ENCODE measurements at places on chromosomes 12 and 14.

DNA sequence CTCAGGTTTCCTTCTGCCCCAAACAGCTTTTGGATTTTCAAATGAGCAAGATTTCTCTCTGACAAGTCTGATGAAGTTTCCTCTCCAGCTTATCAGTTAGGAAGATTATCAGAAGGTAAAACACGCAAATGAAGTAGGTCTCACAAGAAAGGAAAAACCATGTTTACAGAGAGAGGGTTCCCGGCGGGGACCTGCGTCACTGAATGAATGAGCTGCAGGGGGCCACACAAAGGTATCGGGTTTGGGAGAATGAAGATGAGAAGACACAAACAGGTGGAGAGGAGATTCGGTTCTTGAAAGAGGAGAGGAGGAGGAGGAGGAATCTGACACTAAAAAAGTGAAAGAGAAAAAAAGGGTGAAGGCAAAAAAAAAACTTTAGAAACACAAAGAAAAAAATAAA, 208.6 kb downstream of the CALM1 start:
- DNase-seq = no peak

DNA sequence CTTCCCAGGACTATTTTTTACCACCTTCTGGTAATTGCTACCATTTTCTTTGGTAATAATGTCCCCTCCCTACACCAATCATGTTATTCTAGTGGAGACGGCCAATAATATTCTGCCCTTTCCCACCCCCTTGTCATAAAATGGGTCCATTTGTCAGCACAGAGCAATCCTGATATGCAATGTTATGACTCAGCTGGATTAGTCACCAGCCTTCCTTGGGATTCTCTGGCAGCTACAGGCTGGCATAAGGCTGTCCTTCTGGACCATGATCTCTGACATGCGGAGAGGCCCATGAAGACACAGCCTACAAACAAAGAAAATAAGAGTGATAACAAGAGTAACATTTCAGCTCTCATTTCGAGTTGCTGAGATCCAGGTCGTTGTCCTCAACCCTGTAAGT, 222.0 kb upstream of the CPNE8 start:
- no peak for DNase-seq

- DNase-seq = no peak
Observed at GRCh38 chr12:88445705-88446394, 134.4 kb downstream of the KITLG start.

GRCh38 chr12:122371475-122372045, 50.9 kb downstream of the CLIP1 start:
- no peak for DNase-seq

DNA sequence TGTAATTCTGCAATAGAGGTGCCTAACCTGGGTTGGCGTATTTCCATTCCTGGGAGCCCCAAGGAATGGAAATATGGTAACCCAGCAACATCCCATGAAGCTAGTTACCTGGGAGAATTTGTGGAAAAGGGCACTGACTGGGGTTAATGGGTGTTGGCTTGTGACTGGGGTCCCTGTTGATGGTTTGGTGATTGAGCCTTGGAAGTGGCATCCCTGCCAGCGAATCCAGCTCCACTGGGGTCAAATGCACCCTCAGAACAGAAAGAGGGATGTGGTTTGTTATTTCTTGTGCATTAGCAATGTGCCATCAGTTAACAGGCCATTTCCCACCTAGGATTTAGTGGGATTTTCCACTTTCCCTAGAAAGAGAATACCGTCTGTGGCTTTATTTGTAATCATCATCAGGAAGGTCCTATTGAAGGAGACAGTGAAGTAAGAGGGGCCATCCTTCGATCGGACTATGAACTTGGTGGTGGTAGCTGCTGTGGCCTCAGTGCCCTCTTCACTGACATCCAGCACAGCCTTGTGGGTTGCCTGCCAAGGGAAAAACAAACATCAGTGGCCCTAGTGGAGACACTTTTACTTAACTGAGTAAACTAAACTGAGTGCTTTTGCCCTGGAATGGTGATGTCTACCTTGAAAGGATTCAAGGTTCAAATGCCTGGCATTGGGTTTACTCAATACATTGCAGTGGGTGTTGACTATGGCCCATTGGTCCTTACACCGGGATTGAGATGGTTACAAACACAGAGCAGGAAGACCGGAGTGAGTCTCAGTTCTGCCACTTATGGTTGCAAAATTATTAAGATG, 10.4 kb upstream of the SERPINA11 start:
- DNase-seq = no peak

DNA sequence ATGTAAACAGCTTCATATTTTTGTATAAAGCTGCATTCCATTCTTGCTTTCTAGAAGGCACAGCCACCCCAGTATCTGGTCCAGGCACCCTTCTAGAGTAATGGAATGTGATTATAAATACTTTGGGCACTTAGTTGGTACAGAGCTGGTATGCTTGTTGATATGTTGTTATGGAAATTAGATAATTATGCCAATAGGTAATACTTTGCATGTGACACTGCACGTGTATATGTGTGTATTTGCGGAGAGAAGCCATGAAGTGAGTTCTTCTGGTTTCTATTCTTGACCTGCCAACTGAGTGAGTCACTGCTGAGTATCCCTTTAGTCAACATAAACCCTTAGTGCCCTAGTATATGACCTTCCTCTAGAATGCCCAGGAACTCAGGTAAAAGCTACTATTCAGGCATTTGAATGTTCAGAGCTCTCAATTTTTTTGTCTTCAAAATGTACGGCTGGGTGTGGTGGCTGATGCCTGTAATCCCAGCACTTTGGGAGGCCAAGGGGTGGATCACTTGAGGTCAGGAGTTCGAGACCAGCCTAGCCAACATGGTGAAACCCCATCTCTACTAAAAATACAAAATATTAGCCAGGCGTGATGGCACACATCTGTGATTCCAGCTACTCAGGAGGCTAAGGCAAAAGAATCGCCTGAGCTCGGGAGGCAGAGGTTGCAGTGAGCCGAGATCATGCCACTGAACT, 6.2 kb upstream of the TCP11L2 start:
- no peak for DNase-seq

- DNase-seq = no peak
Observed at GRCh38 chr12:131507881-131508280, 203.0 kb upstream of the SFSWAP start.

- DNase-seq = no peak
Observed at GRCh38 chr14:42004321-42004720, 397.6 kb downstream of the LRFN5 start.

DNA sequence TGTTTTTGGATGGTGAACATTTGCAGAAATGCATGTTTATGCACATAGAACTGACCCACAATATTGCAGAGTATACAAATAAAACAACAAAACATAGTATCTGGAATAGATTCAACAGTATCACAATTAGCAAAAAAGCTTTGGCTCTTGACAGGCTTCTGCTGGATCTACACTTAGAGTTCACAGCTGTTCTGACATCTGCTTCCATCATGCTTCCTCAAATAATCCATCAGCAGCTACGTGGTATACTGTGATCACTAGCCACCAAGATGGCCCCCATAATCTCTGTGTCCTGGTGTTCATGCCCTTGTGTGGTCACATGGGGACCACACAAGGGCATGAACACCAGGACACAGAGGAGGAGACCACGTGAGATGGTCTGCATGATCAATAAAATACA, 166.6 kb upstream of the CCDC198 start:
- DNase-seq = no peak

DNA sequence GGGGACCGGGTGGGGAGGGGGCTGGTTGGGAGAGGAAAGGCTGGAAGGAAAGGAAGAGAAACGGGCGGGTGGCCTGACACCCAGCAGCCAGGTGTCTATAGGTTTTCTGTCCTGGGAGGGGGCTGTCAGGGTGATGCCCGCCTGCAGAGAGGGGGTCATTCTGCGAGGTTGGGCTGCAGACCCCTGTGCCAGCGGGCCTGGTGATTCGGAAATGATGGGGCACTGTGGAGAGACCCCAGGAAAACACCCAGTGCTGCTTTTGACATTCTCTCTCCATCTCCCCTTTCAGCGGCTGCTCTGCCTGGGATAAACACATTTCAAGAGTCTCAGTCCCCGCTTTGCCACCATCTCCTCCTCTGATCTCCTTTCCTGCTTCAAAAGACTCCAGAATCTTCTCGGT, 168.5 kb upstream of the RTL1 start:
- no peak for DNase-seq

GRCh38 chr12:94593822-94594442, 56.4 kb downstream of the TMCC3 start:
- no peak for DNase-seq

- no peak for DNase-seq
Observed at GRCh38 chr14:54606631-54607133, 39.8 kb downstream of the SAMD4A start.

GRCh38 chr14:65351493-65352194, 60.9 kb upstream of the FUT8 start:
- DNase-seq = no peak

GRCh38 chr12:90924406-90924805, 30.6 kb downstream of the CCER1 start:
- no peak for DNase-seq

DNA sequence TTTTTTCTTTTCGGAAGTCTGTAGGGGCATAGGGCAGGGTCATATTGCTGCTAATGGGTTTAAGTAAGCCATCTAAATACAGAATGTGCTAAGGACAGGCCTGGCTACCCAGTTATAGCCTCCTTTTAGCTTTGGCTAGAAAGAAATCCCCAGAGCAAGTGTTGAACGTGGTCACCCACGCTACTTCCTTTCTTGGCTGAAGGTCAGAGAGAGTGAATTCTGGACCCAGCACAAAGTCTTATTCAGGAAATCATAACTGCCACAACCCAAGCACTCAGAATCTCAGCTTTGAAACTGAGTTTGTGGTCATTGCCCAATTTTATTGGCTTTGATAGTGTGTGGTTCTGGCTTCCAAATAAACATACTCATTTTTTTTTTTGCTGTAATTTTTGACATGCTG, 542.1 kb upstream of the ATP2B1 start:
- no peak for DNase-seq

DNA sequence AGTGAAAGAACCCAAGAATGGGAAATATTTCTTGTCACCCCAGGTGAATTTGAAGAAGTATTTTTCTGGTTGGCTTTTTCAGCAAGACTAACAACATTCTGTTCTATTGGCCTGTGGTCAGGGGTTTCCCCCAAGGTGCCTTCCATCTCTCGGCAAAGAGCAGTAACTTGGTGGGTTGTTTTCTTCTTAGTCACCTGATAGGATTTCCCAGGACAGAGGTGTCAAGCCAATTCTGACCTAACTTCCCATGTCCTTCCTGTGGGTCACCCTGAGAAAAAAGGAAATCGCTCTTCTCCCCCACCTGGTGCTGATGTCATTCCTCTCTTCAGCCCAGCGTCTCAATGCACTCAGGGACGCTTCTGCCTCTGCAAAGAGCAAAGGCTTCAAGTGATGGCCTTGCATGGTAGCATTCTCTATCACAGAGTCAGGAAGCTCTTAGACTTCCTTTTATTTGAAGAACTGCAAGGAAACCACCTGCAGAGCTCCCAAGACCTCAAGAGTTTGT, 16.1 kb upstream of the IFNG start:
- DNase-seq = peak; percentile 60

DNA sequence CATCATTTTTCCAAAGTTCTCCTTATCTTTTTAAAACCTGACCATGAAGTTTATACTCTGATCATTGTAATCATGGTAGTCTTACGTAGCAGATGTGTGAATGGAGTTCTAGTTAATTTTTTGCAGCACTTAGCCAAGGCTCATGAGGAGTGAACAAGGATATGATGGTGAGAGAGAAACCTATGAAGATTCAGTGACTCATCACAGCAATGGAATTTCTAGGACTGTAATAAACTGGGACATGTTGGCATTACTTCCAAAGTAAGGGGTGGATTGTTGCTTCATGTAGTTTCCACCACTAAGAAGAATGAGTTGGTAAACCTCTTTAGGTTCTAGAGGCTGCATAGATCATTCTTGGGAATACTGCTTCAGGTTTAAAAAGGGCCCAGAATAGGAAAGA, 102.7 kb downstream of the LRRIQ1 start:
- DNase-seq = no peak

DNA sequence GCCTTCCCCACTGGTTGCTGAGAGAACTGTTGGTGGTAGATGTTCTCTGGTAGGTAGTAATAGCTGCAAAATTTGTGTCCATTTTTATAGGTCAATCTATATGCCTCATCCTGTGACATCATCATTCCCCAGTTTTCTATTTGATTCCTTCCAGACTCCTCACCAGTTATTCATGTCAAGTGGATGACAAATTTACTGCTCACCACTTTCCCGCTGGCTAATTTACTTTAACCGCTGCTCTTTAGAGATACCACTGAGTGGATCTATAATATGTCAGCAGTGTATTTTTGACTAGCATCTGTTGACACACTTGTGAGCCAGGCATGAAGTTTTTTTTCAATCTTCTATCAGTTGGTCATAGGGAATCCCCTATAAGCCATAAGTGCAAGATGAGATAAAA, 24.6 kb downstream of the GPR65 start:
- DNase-seq = no peak

- DNase-seq = no peak
Observed at GRCh38 chr14:102931580-102932285, 9.3 kb downstream of the AMN start.

GRCh38 chr12:77003246-77003645, 62.1 kb downstream of the E2F7 start:
- no peak for DNase-seq

DNA sequence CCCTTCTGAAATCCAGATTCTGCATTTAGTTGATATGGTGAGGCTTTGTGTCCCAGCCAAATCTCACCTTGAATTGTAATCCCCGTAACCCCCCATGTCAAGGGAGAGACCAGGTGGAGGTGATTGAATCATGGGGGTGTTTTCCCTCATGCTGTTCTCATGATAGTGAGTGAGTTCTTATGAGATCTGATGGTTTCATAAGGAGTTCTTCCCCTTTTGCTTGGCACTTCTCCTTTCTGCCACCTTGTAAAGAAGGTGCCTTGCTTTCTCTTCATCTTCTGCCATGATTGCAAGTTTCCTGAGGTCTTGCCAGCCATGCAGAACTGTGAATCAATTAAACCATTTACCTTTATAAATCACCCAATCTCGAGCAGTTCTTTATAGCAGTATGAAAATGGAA, 23.1 kb upstream of the C12orf42 start:
- DNase-seq = no peak

DNA sequence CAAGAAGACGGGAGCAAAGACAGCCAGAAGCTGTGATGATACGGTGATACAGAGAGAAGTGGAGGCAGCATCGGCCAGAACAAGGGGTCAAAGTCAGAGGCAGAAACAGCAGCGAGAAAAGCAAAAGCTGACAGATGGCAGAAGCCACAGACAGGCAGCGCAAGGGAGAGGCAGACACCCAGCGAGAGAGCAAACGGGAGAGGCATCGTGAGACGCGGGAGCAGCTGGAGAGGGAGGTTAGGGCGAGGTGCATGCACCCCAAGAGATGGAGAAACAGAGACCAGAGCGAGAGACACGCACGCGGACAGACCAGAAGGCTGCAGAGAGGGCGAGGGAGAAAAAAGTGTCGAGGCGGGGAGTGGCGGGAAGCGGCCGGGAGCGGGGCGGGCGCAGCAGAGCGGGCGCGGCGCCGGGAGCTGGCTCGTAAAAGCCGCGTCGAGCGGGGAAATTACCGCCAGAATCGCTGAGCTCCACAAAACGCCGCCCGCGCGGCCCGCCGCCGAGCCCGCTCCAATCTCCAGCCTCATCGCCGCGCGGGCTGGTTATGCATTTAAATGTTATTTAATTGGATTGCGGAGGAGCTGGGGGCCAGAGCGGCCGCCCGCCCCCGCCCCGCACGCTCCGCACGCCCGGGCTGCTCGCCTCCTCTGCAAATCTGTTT, 15.6 kb downstream of the SMUG1 start:
- peak; percentile 24 for DNase-seq
